ENCODE measurements at places on chromosomes 7 and 10. TPM values are rescaled to one million over a fixed set of nuclear protein-coding genes. Genes with fewer than 3 reads are reported as not detected.
A peak's percentile ranks its signal among the peaks of the same experiment; 100 is the strongest.

The VSTM2A gene
- 0.28 TPM for total RNA-seq

The SMKR1 gene
- total RNA-seq, result 1.7 TPM

The ADAM22 gene
- 87.5 TPM for total RNA-seq

The ARPC1A gene
- total RNA-seq, result 118 TPM

The FAM170B gene
- total RNA-seq, result not detected

The SLC29A3 gene
- 13.8 TPM for total RNA-seq

The SGCE gene
- total RNA-seq, result 118 TPM

The CDH23 gene
- 7.1 TPM for total RNA-seq

The RAB19 gene
- total RNA-seq, result not detected

DNA sequence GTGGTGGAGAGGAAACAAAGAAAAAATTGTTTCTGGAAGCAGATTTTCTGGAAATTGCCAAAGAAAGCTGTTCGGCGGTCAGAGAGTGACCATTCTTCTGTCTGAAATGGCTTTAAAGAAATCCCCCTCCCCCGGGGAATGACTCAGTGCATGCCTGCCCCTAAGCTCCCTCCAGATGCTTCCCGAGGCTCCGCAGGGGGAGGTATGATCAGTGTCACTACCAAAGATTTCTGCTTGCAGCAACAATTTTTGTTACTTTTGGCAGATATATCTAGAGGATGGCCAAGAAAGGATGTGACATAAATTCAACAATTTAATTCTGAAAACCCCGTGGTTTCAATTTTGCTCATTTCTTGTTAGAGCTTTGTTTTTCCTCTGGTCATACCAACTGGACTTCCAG lies 163.9 kb downstream of the JCAD start:
- no peaks in the 10 kb centered on the region for H3K36me3 ChIP-seq
- peak; percentile 85 for DNase-seq

DNA sequence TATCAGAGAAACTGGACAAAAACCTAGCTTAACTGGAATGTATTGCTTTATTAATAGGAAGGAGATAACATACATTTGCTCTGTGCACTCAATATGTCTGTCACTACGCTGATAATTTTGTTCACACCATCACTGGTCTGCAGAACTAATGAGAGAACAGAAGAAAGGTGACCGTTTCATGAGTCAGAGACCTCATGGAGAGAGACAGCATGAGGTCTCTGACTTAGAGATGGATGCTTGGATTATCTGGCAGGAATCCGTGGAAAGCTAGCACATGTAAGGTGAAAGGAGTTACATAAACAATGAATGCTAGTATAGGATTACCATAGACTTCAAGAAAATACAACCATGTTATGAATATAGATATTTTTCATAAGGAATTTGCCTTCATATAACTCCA lies 947.3 kb downstream of the IPMK start:
- H3K4me3 ChIP-seq, result no peak overlapping the region
- H3K27me3 ChIP-seq, result no peaks in the 10 kb centered on the region
- H3K27ac ChIP-seq, result no peak overlapping the region
- no peak for DNase-seq
- no peaks in the 10 kb centered on the region for H3K4me1 ChIP-seq

DNA sequence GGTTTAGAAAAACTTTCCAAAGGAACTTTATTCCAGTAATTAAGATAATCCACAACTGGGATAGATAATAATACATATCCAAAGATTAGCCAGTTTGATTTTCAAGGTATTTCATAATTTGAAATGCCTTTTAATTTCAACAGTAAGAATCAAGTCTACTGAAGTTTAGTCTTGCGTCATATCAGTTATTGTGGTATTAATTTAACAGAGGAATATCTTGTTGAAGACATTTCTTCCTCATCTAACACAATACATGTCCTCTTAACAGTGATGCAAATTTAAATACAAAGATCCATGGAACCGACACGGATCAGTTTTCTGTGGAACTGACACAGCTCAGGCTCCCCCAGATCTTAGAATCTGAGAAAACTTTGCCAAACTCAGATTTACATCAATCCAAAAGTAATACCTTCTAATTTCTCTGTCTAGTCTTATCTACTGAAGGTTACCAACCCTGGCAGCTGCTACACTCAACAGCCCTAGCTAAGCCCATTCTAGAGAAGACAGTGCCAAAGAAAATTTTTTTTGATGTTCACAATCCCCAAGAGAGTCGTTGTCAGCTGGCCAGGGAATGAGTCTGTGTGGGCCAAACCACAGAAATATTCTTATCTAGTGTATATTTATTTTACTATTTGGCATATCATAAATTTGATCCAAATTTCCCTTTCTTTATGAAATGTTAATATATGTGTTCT lies 365.2 kb upstream of the MEOX2 start:
- peaks cover 7% of the 10 kb centered on the region for H3K4me1 ChIP-seq
- H3K36me3 ChIP-seq, result no peaks in the 10 kb centered on the region
- no peak overlapping the region for H3K27ac ChIP-seq
- no peak for DNase-seq

DNA sequence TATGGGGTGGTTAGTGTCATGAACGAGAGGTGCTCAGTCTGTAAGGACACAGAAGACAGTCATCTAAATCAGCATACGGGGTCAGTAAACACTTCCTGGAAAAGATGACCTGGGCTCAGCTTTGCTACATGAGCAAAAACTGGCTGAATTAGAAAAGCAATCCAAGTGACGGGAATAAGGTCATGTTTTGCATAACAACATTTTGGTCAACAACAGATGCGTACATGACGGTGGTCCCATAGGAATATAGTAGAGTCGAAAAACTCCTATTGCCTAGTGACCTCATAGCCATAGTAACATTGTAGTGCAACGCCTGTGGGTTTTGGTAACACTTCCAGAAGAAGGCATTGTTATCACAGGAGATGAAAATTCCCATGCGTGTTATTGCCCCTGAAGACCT lies 92.9 kb downstream of the CTNNA3 start:
- H3K36me3 ChIP-seq, result no peaks in the 10 kb centered on the region
- no peak overlapping the region for H3K27ac ChIP-seq
- H3K27me3 ChIP-seq, result no peaks in the 10 kb centered on the region
- DNase-seq, result no peak

DNA sequence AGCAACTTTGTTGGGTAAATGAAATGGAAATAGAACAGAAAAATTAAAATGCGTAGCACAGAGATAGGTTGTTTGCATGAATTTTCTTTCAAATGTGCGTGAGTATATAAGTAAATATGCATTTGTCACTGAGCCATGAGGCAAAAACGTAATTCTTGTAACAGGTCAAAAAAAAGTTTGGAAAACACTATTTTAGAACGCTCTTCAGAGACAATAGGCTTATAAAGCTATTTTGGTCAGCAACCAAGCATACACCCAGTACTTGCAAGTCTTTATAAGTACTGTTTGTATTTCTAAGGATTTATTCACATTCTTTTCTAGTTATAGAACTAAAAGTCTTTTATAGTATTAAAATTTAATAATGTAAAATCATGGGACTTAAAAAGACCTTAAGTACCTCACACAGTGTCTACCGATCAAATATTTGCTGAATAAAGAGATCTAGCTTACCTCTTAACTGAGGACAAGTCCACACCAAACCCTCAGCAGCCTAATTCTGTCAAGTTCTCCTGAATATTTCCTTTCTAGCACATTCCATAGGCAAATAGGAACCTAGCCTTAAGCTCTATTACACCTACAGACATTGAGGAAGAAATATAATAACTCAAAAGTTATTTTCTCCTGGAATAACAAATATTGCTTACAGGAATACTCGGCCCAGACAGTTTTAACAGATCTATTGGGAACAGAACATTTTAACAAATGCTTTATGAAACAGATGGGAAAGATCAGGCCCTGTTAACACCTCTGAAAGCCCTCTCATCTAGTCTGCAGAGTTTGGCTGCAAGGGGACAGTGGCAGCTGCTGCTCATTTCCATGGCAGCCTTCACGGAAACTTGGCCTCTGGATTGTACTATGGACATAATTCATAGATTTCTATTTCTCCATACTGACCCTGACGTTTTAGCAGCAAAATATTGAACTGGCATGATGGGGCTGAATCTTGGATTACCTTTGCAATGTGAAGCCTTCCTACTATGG lies 8.8 kb downstream of the CRPPA start:
- H3K4me1 ChIP-seq, result no peaks in the 10 kb centered on the region
- H3K36me3 ChIP-seq, result no peaks in the 10 kb centered on the region
- H3K27ac ChIP-seq, result peak overlapping the region; percentile 1
- H3K27me3 ChIP-seq, result no peaks in the 10 kb centered on the region
- no peak overlapping the region for H3K4me3 ChIP-seq
- DNase-seq, result no peak

- H3K27me3 ChIP-seq, result no peaks in the 10 kb centered on the region
- no peak for DNase-seq
- H3K27ac ChIP-seq, result no peak overlapping the region
- H3K4me3 ChIP-seq, result no peak overlapping the region
Observed at GRCh38 chr7:155846936-155847335, 34.7 kb upstream of the SHH start.

GRCh38 chr7:97096661-97097060 lies 20.8 kb upstream of the SDHAF3 start:
- H3K27ac ChIP-seq, result no peak overlapping the region
- no peak for DNase-seq
- H3K4me3 ChIP-seq, result no peak overlapping the region

GRCh38 chr10:107409522-107409921 lies 245.0 kb upstream of the SORCS1 start:
- H3K4me1 ChIP-seq, result no peaks in the 10 kb centered on the region
- H3K27me3 ChIP-seq, result no peaks in the 10 kb centered on the region
- H3K27ac ChIP-seq, result no peak overlapping the region
- H3K4me3 ChIP-seq, result no peak overlapping the region
- no peak for DNase-seq

- no peak overlapping the region for H3K27ac ChIP-seq
- H3K4me3 ChIP-seq, result no peak overlapping the region
- H3K27me3 ChIP-seq, result no peaks in the 10 kb centered on the region
Observed at GRCh38 chr10:97689559-97690020, 2.5 kb upstream of the AVPI1 start.

DNA sequence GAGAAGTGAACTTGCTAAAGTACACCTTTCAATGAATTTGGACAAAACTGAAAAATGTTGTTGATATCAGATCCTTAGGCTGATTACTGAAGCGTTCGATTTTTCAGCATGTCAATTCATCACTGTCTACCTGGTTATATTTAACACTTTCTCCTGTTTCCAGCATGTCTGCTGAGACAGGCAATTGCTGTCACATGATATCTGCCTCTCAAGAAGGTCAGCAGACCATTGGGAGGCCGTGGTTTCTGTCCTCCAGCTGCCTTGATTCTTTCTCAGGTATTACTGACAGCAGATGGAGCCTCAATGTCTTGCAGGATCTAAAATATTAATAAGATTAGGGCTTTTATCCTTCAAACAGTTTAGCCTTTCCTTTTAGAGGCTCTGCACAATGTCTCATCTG lies 127.5 kb downstream of the SNX10 start:
- no peaks in the 10 kb centered on the region for H3K27me3 ChIP-seq
- no peak overlapping the region for H3K27ac ChIP-seq
- H3K4me3 ChIP-seq, result no peak overlapping the region
- no peak for DNase-seq

- no peaks in the 10 kb centered on the region for H3K4me1 ChIP-seq
- no peak for DNase-seq
- no peaks in the 10 kb centered on the region for H3K27me3 ChIP-seq
- no peaks in the 10 kb centered on the region for H3K36me3 ChIP-seq
- H3K4me3 ChIP-seq, result no peak overlapping the region
Observed at GRCh38 chr7:131637859-131638258, 81.4 kb upstream of the PODXL start.

DNA sequence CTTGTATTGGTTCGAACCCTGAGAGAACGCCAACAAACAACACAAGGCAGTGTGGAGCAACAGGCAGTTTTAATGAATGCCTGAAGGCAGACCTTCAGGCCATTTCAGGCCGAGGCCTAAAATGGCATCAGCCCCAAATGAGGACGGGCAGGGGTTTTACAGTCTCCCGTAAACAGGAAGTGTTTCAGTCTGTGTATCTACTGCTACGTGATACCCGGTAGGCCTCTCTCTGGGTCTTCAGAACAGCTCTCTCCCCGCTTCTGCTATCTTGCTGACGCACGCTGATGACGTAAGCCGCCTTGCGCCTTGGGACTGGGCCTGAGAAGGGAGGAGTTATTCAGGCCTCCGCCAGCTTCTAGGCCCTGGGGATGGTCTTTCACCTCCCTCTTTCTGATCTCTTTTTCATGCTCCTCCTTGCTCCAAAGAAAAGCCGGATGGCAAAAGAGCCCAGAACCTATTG lies 67.7 kb downstream of the ST8SIA6 start:
- no peaks in the 10 kb centered on the region for H3K27me3 ChIP-seq
- H3K36me3 ChIP-seq, result no peaks in the 10 kb centered on the region
- H3K4me3 ChIP-seq, result no peak overlapping the region
- no peak overlapping the region for H3K27ac ChIP-seq
- no peaks in the 10 kb centered on the region for H3K4me1 ChIP-seq

- no peak overlapping the region for H3K4me3 ChIP-seq
- no peak for DNase-seq
- no peak overlapping the region for H3K27ac ChIP-seq
- no peaks in the 10 kb centered on the region for H3K36me3 ChIP-seq
Observed at GRCh38 chr7:45104844-45105587, 6.5 kb downstream of the TBRG4 start.

- peaks cover 4% of the 10 kb centered on the region for H3K4me1 ChIP-seq
- no peaks in the 10 kb centered on the region for H3K27me3 ChIP-seq
- no peaks in the 10 kb centered on the region for H3K36me3 ChIP-seq
- H3K4me3 ChIP-seq, result peak overlapping the region; percentile 18
- no peak for DNase-seq
Observed at GRCh38 chr10:114100848-114101741, 57.4 kb downstream of the ADRB1 start.

DNA sequence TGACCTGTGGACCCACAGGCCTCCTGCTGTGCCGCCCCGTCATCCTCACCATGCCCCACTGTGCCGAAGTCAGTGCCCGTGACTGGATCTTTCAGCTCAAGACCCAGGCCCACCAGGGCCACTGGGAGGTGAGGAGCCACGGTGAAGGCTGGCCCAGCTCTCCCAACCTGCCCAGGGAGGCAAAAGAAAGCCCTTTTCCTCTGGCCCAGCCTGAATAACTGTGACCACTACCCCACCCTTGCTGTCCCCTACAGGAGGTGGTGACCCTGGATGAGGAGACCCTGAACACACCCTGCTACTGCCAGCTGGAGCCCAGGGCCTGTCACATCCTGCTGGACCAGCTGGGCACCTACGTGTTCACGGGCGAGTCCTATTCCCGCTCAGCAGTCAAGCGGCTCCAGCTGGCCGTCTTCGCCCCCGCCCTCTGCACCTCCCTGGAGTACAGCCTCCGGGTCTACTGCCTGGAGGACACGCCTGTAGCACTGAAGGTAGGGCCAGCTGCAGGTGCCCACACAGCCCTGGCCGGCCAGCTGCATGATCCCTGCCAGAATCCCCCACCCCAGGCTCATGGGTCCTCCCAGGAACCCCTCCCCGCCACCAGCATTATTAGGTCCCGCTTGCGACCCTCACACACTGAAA lies 25.5 kb upstream of the SLC29A3 start:
- DNase-seq, result no peak
- H3K27ac ChIP-seq, result no peak overlapping the region
- no peaks in the 10 kb centered on the region for H3K4me1 ChIP-seq
- no peaks in the 10 kb centered on the region for H3K27me3 ChIP-seq
- no peak overlapping the region for H3K4me3 ChIP-seq

Data from uterus (tissue), 4 donors.